ENCODE measurements at places on chromosomes 11 and 22.

DNA sequence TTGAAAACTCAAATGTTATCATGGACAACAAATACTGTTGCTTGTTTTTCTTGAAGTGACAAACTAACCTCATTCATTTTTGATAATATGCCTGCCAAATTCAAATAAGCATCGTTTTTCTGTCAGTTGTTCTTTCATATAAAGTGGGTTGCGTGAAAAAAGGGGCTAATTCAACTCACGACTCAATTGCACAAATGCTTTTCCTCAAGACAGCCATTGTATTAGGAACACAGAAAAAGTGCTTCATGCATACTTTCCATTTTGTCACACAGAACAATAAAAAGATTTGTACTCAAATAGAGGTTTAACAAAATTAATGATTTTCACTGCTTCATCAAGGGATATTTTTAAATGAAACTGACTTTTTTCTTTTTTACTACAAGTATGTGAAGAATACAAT is 94.6 kb upstream of the ALKBH3 start:
- DNase-seq = no peak

GRCh38 chr11:120216426-120217102 is 5.7 kb downstream of the OAF start:
- DNase-seq = no peak

DNA sequence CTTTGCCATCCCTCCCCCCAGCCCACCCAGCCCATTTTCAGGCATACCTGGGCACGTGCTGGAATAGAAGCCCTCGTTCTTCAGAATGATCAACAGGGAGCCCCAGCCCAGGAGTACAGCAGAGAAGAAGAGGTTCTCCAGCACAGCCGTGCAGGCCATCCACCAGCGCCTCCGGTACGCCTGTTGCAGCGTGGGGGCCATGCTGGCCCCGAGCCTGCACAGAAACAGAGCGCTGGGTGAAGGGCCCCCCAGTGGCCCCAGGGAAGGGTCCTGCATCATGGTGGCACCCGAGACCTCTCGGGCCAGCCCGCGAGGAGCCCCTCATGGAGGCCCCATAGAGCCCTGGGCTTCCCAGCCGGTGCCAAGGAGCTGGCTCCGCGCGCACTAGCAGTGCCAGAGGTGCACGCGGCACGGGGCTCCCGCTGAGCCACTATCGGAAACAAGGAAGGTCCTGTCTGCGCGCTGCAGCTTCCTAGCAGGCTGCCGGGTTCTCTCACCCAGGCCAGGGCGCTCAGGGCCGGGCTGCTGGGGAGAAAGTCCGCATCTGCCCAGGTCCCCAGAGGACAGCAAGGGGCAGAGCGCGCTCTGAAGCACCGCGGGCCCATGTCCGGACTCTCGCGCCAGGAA is 1.5 kb downstream of the SLC43A1 start:
- no peak for DNase-seq

- no peak for DNase-seq
Measured at GRCh38 chr11:64202992-64203391, 3.5 kb upstream of the FERMT3 start.

- DNase-seq = no peak
Measured at GRCh38 chr11:34268906-34269430, 88.8 kb downstream of the ABTB2 start.

DNA sequence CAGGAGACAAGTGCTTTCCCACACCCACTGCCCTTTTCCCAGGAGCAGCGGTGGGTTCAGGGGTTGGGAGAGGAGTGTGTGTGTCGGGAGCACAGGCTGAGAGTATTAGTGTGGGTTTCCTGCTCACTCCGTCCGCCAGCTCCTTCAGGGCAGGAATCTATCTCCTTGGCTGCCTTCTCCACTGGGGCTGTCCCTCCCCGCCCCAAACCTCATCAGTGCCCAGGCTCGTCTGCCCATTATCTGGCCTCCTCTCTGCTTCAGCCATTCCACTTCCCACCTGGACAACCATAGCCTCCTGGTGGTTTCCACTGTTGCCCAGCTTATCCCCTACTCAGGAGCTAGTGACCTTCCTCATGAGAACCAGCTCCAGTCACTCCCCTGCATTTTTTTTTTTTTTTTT is 19.9 kb downstream of the ASPHD2 start:
- no peak for DNase-seq

GRCh38 chr11:124277804-124278203 is 21.6 kb downstream of the OR8G5 start:
- DNase-seq = no peak

GRCh38 chr11:61834278-61835048 is 6.4 kb downstream of the FADS2 start:
- no peak for DNase-seq

GRCh38 chr11:36257351-36257750 is 31.9 kb downstream of the COMMD9 start:
- no peak for DNase-seq

DNA sequence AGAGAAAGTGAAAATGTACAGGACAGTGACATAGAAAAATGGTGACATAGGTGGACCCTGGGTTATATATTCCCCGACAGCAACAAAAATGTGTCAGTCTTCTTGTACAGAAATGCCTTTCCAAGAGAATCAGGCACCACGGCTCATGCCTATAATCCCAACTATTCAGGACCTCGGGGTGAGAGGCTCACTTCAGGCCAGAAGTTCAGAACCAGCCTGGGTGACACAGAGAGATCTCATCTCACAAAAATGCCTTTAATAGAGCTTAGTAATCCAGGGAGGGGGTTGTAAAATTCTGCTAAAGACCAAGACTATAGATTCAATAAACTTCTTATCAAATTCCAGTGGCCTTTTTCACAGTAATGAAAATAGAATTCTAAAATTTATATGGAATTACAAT is 10.7 kb downstream of the ZNF195 start:
- no peak for DNase-seq

DNA sequence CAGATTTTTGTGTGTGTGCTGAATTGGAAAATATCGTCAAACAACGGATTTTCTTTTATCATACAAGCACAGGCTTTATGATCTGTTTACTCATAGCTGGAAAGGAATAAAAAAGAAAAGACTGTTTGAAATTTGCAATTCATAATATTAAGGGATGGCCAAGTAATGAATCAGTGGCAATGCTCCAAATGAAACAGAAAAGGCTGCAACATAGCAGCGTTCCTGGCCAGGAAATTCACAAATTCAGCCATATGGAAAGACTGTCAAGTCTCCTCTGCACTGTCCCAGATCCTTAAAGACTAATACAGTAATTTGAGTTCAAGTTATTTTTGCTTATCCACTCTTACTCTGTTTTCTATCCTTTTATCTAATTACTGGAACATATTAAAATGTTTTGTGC is 98.2 kb downstream of the MSANTD4 start:
- no peak for DNase-seq

DNA sequence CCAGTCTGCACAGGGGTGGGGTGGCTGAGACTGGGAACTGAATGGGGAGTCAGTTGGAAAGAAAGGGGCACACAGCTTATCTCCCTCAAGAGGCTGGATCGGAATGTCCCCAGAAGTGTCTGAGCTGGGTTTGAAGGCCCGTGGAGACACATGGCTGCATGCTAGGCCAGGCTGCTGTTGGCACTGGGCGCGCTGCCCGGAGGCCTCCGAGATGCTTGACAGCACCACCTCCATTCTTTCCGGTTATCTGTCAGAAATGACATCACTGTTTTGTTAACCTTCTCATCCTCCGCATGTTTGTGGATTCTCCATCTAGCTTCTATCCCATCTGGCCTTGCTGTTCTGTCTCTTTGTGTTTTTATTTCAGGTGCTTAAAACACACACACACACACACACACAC is 85.5 kb downstream of the APIP start:
- no peak for DNase-seq

- no peak for DNase-seq
Measured at GRCh38 chr11:117476531-117477142, 149.0 kb downstream of the CEP164 start.

DNA sequence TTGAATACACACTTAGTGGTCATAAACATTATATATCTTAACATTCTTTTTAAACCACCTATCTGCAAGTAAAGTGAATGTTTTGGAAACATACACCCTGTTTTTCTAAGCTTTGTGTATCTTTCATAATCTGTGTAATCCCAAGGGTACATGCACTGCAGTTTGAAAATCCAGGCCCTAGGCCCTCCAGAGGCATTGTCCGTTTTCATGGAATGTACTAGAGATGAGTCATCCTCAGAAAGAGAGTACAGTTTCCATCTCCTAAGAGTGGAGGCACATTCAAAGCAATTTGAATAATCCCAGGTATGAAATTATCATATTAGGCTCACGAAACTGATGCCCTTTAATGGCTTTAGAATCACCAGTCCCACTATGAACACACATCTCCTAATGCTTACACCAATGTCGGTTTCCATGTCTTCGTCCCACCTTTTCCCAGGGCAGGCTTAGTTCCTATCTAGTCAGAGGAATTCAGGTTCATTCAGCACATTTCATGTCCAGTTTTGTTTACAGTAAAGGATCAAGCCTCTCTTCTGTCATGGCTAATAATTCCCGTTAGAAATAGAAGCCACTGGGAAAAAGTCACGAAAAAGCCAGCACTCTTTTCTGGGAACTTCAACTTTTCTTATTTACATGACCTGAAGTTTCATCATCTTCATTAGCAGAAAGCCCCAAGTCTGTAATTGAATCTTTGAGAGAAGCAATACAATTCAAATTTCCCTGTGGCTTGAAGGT is 39.5 kb upstream of the CD44 start:
- DNase-seq = no peak

DNA sequence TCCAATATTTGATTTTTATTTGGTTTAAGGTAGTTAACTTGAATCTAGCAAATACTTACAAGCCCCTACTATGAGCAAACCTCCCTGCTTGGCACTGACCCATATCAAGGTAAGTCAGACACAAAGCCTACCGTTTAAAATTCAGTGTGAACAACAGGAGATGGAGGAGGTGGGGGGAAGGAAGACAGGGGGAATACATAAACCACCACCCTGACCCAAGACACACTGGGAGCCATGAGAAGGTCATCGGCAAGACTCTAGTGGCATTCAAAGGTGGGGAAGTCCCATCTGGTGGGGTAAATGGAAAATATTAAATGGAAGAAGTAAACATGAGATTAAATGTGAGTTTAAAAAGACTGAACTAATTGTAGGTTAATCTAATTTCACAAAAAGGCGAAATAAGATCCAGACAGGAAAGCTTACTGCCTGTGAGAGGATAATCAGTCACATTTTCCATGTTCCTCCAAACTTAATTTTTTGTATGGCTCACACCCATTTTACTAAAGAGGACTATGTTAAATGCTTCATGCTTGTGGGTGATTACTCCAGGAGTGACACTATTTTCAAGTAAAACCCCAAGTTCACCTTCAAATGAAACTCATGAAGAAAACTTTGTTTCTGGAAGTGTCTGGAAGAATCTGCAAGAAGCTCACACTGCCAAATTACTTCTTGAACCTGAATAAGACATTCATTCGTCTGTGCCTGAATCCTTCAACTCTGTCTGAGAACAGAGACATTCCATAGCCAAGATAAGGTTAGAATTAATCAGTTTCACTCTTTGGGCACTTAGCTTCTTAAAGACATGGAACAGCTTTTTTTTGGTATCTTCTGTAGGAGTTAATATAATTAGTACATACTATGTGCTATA is 51.7 kb downstream of the PITPNB start:
- DNase-seq = no peak

DNA sequence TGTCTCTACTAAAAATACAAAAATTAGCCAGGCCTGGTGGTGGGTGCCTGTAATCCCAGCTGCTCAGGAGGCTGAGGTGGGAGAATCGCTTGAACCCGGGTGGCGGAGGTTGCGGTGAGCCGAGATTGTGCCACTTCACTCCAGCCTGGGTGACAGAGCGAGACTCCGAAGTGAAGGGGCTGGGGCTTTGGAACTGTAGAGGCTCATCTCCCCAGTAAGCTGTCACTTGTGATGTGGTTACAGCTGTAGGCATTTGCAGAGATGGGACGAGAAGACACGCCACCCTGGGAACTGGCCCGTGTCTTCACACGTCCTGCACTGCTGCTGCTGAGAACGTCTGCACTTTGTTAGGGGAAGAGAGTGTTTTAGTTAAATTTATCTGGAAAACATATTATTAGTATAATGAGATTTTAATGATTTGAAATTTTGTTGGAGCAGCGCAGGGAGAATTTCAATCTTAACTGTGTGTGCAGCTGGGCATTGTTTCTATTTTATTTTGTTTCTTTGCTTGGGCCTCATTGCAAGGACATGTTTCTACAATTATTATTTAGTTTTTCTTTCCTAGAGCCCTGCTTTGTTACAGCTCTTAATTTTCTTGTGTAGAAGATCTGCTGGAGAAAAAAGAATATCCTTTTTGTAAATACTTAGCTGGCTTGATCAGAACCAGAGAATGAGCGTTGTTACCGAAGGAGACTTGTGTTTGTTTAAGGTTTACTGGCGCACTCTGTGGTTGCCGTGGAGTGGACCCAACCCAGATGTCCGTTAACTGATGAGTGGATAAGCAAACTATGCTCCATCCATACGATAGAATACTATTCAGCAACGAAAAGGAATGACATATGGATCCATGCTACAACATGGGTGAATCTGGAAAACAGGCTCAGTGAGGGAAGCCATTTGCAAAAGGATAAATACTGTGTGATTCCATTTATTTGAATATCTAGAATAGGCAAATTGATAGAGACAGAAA is 18.4 kb downstream of the PARVB start:
- DNase-seq = no peak

DNA sequence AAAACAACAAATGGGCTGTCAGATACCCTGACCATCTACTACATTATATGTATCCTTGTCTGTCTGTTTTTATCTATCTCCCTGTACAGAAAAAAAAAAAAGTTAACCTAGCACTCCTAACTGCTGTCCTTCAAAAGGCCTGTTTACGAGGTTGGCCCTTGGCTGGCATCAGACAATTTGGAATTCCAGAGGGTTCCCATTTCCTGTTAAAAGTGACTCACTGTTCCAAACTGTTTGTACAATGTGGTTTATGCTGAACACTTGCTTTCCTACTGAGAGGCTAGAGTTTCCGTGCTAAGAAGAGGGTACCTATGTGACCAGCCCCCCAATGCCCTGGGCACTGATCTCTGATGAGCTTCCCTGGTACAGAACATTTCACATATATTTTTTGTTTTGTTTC is 65.9 kb upstream of the HMGXB4 start:
- DNase-seq = no peak

GRCh38 chr22:36197065-36197440 is 4.6 kb downstream of the APOL4 start:
- no peak for DNase-seq

DNA sequence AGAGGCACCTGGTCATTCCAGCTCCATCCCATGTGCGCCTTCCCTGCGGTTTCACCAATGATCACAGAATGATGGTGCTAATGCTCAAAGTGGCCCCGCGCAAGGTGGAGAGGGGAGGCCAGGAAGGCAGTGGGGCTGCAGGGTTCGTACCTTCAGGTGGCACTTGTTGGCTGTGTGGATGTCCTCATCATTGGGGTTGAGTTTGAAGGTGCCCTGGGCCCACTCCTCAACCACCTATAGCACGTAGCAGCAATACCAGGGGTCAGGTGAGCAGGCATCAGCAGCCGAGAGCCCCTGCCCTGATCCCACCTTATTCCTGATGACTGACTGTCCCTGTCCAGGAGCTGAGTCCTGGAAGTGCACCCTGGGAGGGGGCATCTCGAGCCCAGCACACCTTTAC is 20.6 kb upstream of the DRICH1 start:
- no peak for DNase-seq

- DNase-seq = no peak
Measured at GRCh38 chr11:128551611-128552335, 35.6 kb downstream of the ETS1 start.

- no peak for DNase-seq
Measured at GRCh38 chr11:21646351-21646750, 546.5 kb upstream of the ANO5 start.
